Stimulated activated CD8-positive, alpha-beta memory T cell treated with anti-CD3 and anti-CD28 coated beads, Interleukin-4, amount 100 ng/mL, for 4 hours (primary cell): ENCODE measurements at places on chromosomes 1 and 21.

DNA sequence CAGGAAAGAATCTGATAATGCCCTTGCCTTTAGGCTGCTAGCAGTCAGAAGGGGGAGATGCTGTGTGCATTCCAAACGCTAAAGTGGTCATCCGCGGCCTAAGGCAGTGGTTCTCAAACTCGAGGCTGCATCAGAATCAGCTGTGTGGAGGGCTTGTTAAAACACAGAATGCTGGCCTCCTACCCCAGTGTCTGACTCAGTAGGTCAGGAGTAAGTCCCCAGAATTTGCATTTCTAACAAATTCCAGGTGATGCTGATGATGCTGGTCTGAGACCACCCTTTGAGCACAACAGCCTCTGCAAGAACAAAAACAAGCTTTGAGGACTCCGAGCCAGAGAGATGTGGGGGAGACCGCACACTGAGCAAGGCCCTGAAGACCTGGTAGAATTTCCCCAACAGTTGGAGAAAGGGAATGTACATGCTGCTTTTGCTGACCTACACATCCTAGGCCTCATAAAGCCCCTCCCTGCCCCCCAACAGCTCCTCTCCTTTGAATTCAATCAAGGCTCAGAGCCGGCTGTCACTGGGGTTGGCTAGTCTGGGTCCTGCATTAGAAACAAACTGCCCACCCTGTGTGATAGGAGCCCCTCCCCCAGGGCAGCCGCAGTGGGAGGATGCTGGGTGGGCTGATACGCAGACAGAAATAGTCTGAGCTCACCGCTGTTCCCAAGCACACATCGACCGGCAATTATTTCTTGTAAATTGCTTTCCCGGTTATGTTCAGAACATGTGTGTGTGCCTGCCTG lies 27.1 kb downstream of the SHISAL2A start:
- no peak for DNase-seq

GRCh38 chr1:231822041-231822440 lies 195.5 kb downstream of the DISC1 start:
- no peak for DNase-seq

DNA sequence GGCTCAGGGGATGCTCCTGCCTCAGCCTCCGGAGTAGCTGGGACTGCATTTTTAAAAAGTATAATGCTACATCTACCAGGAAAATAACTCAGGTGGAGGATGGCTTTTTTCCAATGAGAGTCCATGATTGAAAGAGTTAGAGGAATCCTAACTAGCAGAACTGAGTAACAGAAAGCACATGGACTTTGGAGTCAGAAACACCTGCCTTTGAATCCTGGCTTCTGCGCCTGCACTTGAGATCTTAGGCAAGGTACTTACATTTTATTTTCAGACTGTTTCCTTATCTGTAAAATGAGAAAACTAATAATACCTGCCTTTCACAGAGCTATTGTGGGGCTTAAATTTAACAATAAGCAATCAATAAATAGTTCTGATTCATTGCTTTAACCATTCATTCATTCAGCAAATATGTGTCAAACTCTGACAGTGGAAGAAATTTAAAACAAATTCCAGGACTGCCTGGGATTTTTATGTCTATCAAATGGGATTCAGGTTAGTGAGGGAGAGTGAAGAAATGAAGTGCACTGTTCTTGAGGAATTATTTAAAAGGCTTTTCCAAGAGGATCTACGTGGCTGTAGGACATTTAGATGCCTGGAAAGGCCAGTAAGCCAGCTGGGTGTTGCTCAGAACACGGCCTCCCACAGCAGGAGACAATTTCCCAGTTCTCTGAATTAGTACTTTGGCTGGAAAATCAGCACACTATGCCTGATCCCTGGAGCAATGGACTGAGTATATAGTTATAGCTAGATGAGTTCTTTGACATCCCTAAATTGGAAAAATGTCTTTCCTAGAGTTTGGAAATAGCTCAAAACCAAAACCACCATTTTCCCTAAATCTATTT lies 12.8 kb upstream of the LBR start:
- DNase-seq: no peak

GRCh38 chr21:39137248-39138178 lies 45.7 kb downstream of the PSMG1 start:
- no peak for DNase-seq

DNA sequence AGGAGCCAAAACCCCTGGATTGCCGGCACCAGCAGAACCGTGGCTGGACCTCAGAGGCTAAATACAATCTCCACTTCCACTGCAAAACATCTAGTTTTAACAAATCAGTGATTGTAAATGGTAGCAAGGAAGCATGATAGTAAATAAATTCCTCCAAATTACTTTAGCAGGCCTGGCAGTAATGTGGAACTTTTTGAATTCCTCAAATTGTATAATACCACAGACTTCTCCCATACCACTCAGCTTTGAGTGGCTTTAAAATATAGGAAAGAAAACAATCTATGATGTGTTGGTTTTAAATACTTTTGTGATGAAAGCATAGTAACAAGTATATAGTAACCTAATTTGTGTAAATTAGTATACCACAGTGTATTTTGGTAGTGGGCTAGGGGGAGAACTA lies 34.1 kb downstream of the NIBAN1 start:
- DNase-seq: no peak

- no peak for DNase-seq
Observed at GRCh38 chr1:110380672-110381283, 10.0 kb downstream of the SLC16A4 start.

GRCh38 chr1:8416881-8417280 lies 99.0 kb downstream of the SLC45A1 start:
- DNase-seq: no peak

DNA sequence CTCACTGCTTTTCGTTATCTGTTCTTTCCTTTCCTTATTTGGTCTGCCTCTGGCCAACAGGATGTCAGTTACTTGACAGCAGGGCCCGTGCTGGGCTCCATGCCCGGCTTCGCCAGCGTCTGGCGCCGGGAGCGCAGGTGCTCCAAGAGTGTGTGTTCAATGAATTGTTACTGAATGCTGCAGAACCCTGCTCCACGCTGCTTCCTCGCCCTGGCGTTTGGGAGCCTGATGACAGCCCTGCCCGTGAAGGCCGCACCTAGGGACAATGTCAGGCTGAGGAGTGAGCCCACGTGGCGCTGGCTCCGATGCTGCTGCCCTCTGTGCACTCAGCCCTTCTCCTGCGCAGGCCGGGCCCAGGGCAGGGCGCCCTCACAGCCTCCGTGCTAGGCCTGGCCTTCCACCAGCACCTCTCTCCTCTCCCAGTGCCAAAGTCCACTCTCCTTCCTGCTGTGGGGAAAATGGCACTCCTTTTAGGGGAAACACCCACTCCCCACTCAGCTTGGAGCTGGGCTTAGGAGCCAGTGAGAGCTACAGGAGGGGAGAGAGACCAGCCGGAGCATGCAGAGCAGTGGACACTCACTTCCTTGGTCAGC lies 51.4 kb downstream of the ACBD3 start:
- no peak for DNase-seq

DNA sequence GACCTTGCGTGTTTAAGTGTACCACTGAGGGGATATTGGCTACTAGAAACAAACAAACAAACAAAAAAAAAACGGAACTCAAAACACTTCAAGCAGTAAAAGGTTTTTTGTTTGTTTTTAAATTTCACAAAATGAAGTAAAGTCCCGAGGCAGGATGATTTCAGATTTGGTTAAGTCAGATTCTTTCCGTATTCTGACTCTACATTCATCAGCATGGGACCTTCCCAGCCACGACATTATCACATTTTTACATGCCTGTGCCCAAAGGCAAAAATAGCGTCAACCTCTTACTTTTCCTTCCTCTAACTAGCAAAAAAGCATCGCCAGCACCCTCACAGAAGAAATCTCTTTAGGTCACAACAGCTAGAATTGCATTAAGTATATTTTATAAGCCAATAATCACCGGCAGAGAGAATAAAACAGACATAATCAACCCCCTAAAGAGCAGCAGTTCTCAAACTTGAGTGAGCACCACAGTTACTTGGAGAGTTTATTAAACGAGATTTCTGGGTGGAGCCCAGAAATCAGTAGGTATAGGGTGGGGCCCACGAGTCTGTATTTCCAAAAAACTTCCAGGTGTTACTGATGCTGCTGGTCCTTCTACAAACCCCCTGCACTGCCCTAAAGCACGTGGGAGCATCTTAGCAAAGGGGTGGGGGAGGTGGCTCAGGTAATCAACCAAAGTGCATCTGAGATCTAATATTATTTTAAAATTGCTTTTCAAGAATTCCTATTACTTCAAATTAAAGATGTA lies 227.6 kb downstream of the RGS7 start:
- DNase-seq: no peak

GRCh38 chr1:94039514-94039870 lies 81.5 kb downstream of the ABCA4 start:
- no peak for DNase-seq

- no peak for DNase-seq
Observed at GRCh38 chr21:46268371-46268770, 17.0 kb downstream of the MCM3AP start.

DNA sequence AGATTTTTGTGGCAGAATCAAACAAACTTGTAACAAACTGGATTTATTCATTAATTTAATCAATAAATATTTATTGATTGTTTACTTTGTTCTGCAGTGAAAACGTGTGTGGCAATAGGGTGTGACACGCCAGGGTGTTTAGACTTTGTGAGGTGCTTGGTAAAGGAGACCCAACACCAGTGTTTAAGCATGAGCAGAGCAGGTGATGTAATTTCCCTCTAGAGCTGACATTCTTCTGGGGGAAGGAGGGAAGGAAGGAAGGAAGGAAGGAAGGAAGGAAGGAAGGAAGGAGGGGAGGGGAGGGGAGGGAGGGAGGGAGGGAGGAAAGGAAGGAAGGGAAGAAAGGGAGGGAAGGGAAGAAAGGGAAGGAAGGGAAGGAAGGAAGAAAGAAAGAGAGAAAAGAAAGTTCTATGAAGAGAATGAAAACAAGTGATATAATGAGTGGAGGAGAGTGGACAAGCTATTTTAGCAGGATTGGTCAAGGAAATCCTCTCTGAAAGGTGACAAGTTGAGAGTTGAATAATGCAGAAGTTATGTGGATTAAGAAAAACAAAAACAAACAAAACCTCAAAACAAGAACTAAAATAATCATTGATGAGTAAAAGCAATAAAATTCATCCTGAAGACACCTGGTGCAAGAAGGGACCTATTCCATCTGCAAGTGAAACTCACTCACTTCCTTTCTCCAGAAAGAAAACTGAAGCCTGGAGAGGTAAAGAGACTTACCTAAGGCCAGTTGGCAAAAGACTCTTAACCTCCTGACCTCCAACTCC lies 60.8 kb downstream of the TSEN15 start:
- DNase-seq: no peak

GRCh38 chr1:22533244-22533895 lies 29.9 kb upstream of the EPHA8 start:
- no peak for DNase-seq

DNA sequence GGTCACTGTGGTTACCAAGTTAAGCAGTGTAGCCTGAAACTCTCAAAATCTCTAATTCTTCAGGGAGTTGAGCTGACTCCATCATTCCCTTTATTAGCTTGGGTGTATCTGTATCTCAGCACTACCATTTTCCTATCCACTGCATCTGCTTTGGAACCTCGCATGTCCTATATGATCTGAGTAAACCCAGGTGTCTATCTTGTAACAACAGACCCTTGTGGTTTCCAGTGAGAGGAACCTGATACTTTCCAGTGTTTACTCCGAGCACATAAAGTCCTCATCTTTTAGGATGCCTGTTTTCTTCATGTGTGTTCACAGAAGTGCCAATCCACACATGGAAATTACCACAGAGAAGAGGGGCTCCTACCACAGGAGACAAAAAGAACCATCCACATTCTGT lies 650.4 kb downstream of the LMO4 start:
- DNase-seq: no peak

DNA sequence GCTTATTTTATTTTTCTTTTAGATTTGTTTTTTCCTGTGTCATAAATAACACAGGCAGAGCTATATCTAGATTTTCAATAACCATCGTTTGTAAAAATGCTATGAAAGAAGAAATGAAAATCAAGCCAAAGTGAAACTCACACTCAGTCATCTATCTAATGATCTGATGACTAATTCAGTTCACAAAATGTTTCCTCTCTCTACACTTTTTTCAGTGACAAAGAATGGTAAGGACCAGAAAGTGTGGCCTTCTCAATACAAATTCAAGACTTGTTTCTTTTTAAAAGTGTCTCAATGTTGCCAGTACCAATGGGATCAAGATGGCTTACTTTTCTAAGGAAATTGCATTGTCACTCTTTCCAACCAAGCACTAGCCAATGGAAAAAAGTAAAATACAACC lies 282.8 kb upstream of the PKN2 start:
- DNase-seq: no peak

- no peak for DNase-seq
Observed at GRCh38 chr1:228356897-228357680, 49.5 kb downstream of the TRIM11 start.

DNA sequence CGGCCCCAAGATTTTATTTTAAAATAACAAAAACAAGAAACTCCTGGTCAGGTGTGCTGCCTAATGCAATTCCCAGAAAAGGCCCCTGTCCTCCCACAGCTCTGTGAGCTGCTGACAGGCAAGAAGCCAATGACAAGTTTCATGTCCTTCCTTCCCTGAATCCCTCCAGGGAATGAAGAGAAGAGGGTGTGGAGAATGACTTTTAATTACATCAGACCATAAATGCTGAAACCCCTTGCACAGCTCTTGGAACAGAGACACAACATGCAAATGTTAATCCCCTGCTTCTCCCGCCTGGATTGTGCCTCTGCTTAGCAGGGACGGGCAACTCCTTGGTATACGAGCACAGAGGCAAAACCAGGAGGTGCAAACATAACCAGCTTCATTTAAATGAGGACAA lies 228.1 kb upstream of the CAMK1G start:
- DNase-seq: no peak

DNA sequence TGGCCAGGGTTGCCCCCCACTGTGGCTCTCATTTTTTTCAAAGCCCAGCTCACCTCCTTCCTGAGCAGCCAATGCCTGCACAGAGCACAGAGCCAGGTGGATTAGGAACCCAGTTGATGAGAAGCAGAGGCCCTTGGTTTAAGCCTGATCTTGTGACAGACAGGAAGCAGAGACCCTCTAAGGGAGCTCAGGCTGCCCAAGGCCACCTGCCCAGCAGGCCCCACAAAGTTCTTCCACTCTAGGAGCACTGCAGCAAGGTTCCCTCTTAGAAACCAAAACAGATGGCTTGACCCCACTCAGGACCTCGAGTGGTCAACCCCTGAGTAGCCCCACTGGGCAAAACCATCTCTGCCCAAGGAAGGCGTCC lies 25.5 kb upstream of the PRSS38 start:
- DNase-seq: no peak

- no peak for DNase-seq
Observed at GRCh38 chr21:15010645-15011044, 54.2 kb downstream of the NRIP1 start.

DNA sequence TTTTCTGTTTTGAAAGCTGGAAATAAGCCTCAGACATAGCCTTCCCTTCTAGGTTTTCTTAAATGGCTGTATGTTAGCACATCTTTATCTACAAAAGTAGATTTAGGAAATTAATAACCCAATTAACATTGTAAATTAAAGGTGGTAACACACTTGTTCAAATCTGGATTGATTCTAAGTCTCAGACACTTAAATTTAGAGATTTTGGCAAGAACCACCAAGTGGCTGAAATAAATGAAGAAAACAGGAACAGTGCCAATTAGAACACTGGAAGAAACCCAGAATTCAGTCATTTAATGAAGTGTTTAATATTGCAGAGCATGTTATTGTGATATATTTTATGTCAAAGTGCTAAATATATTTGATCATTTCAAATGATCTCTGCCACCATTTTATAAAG lies 628.2 kb downstream of the USP25 start:
- no peak for DNase-seq

GRCh38 chr1:15762546-15762945 lies 4.0 kb downstream of the FBLIM1 start:
- DNase-seq: no peak

- no peak for DNase-seq
Observed at GRCh38 chr1:33122483-33123178, 41.7 kb downstream of the AZIN2 start.
